Stimulated activated CD8-positive, alpha-beta memory T cell treated with anti-CD3 and anti-CD28 coated beads, Interleukin-15, amount 100 ng/mL, for 4 hours (primary cell): ENCODE measurements at places on chromosomes 4 and X.

GRCh38 chr4:127441571-127441970 is 191.2 kb upstream of the INTU start:
- no peak for DNase-seq

DNA sequence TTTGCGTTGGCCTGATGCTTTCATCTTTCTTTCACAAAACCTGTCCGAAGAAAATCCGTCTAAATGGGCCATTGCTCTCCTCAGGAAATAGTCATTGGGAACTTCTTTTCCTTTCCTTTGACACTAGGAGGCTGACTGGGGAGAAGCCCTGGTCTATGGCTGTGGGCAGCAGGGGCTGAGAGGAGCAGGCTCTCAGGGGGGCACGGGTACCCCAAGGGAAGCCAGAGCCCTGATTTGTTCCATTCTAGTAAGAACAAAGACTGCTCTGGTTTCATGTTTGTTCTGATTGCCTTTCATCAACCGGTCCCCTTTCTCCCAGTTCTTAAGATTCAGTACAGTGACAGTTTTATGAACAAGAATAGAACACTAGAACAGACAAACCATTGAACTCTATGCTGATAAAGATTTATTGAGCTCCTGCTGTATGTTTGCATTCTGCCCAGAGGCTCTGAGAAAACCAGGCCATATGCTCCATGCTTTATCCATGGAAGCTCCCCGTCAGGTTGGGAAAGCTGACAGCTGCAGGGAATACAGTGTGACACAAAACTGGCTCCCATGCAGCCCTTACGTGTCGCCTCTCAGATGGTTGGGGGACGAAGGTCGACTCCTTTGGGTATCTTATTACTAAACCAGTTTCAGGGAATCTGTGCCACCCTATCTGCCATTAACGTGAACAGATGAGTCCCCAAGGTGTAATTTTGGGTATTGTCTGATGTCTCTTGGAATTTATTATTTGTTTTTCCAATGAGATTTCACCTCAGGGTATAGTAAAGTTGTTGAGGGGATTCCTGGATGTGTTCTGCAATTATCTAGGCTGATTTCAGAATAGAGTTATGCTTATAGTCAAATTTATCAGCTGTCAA is 72.4 kb upstream of the MSANTD1 start:
- DNase-seq: no peak

- DNase-seq: no peak
Measured at GRCh38 chrX:102138064-102138463, 4.2 kb downstream of the TCEAL6 start.

- no peak for DNase-seq
Measured at GRCh38 chr4:172480471-172480870, 667.3 kb downstream of the GALNTL6 start.

DNA sequence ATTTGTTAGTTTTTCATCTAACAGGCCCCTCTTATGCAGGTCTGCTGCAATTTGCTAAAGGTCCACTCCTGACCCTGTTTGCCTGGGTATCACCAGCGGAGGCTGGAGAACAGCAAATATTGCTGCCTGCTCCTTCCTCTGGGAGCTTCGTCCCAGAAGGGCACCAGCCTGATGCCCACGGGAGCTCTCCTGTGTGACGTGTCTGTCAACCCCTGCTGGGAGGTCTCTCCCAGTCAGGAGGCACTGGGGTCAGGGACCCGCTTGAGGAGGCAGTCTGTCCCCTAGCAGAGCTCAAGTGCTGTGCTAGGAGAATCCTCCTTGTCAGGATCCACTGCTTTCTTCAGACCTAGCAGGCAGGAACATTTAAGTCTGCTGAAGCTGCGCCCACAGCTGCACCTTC is 30.5 kb downstream of the ATRX start:
- no peak for DNase-seq

DNA sequence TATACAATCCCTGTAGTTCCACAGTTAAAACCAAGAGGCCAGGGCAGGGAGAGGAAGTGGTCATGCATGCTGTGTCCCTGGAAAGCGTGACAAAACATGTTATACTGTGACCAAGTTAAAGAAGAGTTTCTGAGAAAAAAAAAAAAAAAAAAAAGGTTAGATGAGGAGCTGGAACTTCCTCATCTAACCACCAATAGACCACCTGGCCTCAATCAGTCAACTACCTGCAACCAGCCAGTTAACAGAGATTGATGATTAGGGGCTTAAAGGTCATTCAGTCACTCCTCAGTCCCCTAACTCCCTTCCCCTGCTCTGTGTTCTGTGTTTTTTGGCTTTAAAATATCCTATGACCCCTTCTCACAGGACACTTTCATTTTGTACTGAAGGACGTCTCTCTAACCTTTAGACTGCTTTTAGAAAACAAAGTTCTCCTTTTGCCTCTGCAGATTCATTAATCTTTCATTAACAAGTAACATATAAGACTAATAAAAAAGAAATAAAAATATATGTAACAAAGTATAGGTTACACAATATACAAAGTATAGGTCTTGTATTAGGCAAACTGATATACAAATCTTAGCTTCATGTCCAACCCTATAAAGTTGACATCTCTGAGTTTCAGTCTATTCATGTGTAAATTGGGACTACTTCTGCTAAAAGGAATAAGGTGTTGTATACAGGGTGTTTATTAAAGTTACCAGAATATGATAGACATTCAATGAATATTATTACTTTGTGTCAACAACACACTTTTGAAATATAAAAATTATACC is 179.1 kb upstream of the NDST4 start:
- no peak for DNase-seq

GRCh38 chr4:41189076-41189475 is 25.3 kb downstream of the APBB2 start:
- no peak for DNase-seq
